BJ (cell line): ENCODE measurements at places on chromosomes 1 and 21.

DNA sequence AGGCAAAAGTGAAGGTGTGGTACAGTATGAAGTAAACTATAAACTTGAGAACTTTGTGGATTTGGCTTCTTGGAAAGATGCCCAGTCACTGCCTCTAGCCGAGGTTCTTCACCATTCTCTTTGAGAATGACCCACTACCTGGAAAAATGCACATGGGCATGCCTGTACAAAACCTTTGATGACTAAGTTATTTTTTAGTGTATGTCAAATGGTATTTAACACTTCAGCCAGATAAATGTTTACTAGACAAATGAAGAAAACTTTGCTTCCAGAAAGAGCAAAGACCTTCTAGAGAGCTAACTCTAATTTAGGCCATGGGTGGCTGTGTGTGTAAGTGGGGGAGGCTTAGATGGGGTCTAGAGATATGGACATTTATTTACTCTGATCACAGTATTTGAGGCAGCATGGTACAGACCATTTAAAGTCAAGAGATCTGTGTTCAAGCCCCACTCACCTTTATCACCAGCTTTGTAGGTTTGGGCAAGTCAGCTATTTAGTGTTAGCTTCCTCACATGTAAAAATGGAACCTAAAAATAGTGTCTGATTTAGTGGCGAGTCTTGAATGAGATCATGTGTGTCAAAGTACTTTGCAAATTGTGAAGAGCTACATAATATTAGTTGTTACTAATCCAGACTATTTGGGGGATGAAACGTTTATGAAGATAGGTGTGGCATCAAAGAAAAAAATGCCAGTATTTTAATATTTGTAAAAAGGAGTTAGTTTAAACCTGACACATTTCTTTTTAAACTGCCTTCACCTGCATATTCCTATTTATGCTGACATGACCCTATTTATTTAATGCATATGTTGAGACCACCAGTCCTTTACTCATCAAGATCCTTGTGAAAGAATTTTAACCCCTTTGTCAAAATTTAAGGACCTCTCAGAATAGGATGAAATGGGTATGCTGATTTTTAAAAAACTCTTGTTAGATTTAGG, 20.2 kb downstream of the NFYC start:
- DNase-seq, result no peak

GRCh38 chr1:233180641-233181364, 114.7 kb downstream of the PCNX2 start:
- DNase-seq, result no peak

DNA sequence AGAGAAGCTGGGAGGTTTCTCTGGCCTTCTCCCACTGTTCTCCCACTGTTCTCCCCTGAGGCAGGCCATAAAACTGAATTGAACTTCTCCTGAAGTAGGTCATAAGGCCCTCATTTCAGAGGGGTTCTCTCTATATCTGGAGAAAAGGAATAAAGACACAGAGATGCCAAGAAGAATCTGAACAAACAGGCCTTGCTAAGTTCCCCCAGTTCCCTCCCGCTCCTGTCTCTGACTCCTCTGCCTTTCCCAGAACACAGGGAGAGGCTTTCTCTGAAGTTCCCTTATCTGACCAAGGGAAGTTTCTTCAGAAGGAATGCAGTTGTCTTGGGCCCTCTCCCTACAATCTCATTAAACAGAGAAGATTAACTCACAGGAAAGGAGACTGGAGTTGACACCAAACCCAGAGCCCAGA, 83.4 kb downstream of the SLC16A1 start:
- DNase-seq, result no peak

DNA sequence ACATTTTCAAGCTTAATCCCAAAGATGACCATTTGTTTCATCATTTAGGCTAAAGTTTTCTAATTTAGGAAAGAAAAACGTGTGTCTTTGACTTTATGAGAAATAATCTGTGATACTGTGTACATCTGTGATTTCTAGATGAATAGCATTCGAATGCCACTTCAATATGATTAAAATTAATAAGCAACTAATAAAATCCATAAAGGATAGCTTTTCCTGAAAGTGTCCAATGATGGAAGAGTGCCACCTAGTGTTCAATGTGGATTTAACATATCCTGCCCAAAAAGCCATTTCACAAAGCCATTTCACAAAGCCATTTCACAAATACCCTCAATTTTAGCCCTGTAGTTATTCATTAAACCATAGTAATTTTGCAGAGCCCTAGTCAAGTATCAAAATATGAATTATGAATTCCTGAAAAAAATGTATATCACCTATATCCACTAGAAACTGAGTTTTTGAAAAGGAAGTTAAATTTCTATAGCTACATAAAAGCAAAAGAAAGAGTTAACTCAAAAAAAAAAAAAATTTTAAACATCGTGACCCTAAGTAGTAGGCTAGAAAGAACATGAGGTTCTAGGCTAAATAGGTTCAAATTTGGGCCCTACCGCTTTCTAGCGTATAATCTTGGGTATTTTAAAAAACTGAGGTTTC, 19.1 kb downstream of the NME7 start:
- no peak for DNase-seq

DNA sequence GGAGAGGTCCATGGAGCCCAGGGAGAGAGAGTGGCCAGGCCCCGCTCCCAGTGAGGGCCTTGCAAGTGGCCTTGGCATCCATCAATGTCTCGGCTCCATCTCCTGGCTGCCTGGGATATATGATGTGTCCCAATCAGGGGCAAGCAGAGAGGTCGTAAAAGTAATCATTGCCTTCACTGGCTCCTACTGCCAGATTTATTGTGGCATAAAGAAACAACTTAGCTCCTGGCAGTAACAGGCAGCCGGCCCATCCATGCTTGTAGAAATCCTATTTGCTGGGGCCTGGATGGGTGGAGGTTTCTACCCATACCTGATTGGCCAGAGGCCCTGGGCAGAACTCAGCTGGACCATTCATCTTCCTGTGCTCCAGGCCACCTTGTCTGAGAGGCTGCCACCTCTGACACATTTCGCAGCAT, 272.6 kb downstream of the MATN1 start:
- no peak for DNase-seq

GRCh38 chr1:211495584-211495983, 3.6 kb upstream of the RD3 start:
- DNase-seq, result no peak

DNA sequence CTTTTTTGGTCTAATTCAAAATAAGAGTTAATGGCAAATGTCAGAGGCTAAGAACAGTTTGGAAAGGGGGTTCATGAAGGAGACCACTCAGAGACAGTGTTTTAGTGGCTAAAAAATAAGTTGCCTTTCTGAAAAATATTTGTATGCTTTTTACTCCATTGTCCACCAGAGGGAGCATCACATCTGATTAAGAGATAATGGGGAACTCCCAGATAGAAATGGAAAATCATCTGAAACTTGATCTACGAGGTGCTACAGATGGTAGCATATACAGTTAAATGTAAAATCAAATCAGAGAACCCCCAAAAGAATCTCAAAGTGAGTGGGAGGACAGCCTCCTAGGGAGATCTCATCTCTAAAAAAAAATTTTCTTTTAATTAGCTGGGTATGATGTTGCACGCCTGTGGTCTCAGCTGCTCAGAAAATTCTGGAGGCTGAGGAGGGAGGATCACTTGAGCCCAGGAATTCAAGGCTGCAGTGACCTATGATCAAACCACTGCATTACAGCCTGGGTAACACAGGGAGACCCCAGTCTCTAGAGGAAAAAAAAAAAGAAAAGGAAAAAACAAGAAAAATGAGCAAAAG, 9.7 kb downstream of the SMYD3 start:
- no peak for DNase-seq

DNA sequence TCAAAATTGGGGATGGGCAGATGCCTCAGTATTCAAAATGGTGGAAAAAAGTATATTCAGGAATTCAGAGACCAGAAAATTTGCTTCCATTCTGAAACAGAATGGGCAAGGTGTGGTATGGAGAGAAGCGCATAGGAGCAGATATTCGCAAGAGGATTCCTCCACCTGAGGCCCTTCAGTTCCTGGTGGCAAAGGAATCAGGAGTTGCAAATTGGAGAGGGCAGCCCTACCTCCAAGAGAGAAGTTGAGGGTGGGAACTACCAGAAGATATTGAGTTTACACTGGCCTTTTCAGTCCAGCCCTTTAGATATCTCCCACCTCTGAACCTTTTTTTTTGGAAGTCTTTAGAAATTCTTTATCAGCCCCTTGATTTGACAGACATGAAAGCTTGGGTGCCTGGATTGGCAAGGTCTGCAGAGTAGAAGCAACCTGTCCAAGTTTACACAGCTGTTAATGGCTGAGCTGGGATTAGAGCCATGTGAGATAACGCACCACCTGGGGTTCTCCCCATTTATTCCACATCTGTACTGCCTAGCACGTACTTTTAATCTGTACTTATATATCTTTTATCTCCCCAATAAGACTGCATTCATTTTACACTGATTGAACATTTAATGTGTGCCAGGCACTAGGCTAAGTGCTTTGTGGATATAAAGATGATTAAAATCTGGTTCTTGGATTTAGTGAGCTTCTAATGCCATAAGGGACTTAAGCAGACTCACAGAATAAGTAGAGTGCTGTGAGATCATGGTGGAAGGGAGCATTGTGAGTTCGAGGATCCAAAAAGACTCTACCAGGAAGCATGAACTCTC, 99.5 kb downstream of the NGF start:
- DNase-seq, result no peak

GRCh38 chr21:36450511-36450910, 29.4 kb downstream of the CLDN14 start:
- no peak for DNase-seq

DNA sequence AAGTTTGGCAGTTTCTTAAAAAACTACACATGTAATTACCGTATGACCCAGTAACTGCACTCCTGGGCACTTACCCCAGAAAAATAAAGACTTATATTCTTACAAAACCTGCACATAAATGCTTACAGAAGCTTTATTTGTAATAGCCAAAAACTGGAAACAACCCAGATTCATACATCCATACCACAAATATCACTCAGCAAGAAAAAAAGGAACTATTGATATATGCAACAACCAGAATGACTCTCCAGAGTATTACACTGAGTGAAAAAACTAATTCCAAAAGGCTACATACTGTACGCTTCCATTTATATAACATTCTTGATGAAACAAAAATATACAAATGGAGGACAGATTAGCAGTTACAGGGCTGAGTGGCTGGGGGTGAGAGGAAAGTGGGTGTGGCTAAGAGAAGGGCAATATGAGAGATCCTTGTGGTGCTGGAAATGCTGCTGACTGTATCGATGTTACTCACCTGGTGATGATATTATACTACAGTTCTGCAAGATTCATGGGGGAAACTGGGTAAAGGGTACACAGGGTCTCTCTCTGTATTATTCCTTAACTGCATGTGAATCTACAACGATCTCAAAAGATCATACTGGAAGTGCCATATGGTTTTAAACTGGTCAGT, 96.0 kb upstream of the GNG4 start:
- no peak for DNase-seq

DNA sequence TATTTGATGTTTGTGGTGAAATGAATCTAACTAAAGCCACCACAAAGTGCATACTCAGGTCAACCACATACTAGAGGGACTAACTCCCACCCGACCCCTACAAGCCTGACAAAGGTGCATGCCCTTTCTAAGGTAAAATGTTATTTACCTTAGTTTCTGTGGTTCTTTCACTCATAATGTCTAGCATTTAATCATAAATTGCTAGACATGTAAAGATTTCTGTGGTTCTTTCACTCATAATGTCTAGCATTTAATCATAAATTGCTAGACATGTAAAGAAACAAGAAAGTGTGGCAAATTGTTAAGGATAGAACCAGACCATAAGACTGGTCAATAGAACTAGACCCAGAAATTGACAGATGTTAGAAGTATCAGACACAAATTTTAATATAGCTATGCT, 193.0 kb upstream of the PBX1 start:
- DNase-seq, result no peak

DNA sequence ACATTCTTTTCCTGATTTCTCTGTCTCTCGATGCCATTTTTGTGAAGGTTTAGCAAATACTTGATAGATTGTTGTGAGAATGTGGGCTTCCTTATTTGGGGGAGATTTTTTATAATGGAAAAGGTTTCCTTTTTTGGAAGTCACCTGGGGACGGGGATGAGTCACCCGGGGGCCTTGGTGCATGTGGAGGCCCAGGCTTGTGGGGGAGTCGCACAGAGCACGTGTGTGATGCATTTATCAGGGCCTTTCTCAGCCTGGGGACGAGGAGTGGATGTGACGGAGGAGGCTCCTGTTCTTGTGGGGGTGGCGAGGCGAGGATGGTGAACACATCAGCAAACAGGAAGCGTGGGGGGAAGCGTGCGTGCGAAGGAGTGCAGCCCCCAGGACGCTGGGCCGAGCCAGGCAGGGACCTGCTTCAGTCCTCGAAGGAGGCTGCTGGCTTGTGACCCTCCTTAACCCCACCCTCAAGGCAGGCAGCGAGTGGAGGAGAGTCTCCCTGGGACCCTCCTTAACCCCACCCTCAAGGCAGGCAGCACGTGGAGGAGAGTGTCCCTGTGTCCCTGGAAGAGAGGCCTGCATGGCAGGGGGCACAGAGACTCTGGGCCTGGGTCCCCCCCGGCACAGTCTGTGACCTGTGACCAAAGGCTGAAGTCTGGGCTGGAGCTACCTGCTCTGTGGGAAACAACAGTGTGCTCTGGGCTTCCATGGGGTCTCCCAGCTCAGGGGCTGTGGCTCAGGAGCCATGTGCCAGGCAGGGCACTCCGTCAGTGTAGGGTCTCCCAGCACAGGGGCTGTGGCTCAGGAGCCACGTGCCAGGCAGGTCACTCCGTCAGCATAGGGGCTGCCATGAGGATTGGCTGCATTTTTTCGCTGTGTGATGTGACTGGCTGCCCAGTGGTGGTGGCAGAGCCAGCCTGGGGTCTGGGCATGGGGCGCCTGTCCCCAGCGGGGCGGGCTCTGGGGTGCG, 57.2 kb downstream of the AGPAT3 start:
- DNase-seq, result no peak

DNA sequence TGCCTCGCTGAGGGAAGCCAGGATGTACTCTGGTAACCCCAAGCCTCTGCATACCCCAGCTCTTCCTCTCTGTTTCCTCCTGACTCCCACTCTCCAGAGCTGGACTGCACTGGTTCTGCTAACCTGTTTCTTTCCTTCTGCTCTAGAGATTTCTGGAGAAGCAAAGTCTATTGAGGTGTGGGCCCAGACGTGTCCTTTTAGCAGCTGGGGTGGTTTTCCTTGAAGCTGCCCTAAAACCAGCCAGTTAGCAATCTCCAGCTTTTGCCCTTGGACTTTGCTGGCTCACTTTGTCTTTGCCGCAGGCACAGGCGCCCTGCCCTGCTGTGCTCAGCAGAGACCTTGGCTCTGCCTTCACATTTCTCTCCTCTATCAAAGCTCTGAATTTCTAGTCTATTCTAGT, 171.8 kb upstream of the IVNS1ABP start:
- DNase-seq, result no peak

GRCh38 chr1:68782890-68783289, 286.0 kb upstream of the DEPDC1 start:
- no peak for DNase-seq

- no peak for DNase-seq
Measured at GRCh38 chr1:41580520-41581172, 96.2 kb upstream of the EDN2 start.

- DNase-seq, result no peak
Measured at GRCh38 chr1:192729500-192729899, 79.3 kb upstream of the RGS2 start.

GRCh38 chr1:207646171-207646570, 1.2 kb downstream of the CR1L start:
- no peak for DNase-seq
